IMR-90 (cell line): ENCODE measurements at places on chromosomes 4 and X. TPM values are rescaled to one million over a fixed set of nuclear protein-coding genes. Genes with fewer than 3 reads are reported as not detected.

The FGFR3 gene
- polyA plus RNA-seq, result 0.67 and 0.93 TPM in 2 replicates

The FAM149A gene
- 0.44 and 0.70 TPM in 2 replicates for polyA plus RNA-seq

The USP26 gene
- polyA plus RNA-seq, result not detected in 2 replicates

The PAGE1 gene
- not detected in 2 replicates for polyA plus RNA-seq

The TENT5D gene
- polyA plus RNA-seq, result not detected in 2 replicates

The SCOC gene
- 21.2 and 33.2 TPM in 2 replicates for polyA plus RNA-seq

The AVPR2 gene
- not detected in 2 replicates for polyA plus RNA-seq

The PNMA6F gene
- polyA plus RNA-seq, result not detected in 2 replicates

The DCAF4L1 gene
- 0.03 and 0.07 TPM in 2 replicates for polyA plus RNA-seq

The GPR119 gene
- not detected in 2 replicates for polyA plus RNA-seq

The ALPK1 gene
- polyA plus RNA-seq, result 2.8 and 3.3 TPM in 2 replicates

The C1GALT1C1 gene
- polyA plus RNA-seq, result 19.1 and 20.0 TPM in 2 replicates

The XAGE2 gene
- not detected in 2 replicates for polyA plus RNA-seq

The VEGFD gene
- 0.13 and 0.19 TPM in 2 replicates for polyA plus RNA-seq

The XK gene
- 0.02 and 0.03 TPM in 2 replicates for polyA plus RNA-seq

The AMBN gene
- not detected in 2 replicates for polyA plus RNA-seq

The CSAG3 gene
- not detected in 2 replicates for polyA plus RNA-seq

The ATP5ME gene
- polyA plus RNA-seq, result 603 and 663 TPM in 2 replicates

- peak; percentile 75 for DNase-seq
Observed at GRCh38 chr4:56757261-56757746, 64.2 kb downstream of the SPINK2 start.

GRCh38 chrX:13855689-13856450, 39.0 kb upstream of the GPM6B start:
- DNase-seq, result no peak

- no peak for DNase-seq
Observed at GRCh38 chrX:151538190-151539122, 25.0 kb upstream of the PASD1 start.

- DNase-seq, result peak; percentile 91
Observed at GRCh38 chr4:15598644-15599043, 56.5 kb downstream of the FBXL5 start.

DNA sequence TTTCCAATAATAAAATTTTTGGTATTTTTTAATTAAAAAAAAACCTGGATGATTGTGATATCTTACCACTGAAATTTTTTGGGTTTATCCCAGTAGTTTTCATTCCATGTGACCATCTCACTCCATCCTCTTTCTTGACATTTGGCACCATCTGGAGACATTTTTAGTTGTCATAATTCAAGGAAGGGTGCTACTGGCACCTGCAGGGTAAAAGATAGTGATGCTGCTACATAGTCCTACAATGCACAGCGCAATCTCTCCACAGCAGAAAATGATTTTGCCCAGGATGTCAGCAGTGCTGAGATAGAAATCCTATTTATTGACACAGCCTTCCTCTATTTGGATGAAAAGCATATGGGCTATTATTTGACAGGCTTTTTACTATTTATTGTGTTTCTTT, 79.3 kb downstream of the RBPJ start:
- DNase-seq, result no peak

DNA sequence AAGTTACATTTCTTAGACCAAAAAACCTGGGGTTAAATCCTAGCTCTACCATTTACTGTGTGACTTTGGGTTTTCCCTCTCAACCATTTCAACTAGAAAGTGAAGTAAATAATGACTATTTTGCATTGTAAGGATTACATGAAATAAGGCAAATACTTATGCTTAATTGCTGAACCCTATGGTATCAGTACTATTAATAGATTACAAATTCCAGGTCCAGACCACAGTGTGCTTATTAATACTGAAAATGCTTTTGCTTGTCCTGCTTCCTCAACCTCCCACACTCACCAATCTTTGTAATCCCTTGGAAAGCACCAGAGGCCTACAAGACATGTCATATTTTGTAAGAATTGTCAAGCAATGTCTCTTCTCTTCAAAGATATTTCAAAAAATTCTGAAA, 456.5 kb downstream of the SPOCK3 start:
- no peak for DNase-seq

DNA sequence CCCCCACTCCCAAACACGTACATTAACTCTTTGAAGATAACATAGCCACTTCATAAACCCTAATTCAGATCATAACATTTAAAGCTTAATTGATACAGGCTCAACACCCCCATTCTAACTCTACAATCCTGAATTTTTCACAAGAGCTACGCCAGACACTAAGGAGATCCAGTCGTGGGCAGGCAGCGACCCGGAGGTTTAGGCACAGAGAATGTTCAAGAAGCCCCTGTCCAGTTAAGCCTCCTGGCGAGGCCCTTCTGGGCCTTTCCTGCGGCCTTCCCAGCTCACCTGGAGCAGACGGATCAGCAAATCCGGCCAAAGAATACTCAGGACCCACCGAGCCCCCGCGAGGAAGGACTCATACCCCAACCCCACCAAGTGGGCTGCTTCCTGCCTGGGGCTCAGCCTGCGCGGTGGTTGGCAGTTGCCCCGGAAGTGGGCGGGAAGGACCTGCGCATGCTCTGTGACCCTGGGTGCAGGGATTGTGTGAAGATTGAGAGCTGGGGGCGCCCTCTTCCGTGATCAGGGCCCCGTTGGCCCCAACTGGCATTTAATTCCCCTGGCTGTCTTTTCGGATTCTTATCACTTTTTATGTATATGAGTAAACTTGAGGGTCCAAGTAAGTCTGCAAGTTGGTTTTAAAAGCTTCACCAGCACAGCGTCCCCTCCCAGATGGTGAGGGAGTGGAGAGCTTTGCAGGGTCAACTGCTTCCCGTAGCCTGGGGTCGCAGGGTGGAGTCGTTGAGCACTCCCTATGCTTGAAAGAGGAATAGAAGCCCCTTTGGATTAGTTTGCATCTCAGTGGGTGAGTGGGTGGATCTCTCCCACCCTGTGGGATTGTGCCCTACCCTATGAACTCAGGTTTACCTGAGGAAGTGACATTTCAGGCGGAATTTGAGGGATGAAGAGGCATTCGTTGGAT, at the start of gene TRIM61:
TSS of gene TRIM61 (minus strand) at position 415 of the 922 bp plus-strand sequence. CDS start 7,655 bp downstream, outside the sequence.
- DNase-seq, result peak; percentile 54

DNA sequence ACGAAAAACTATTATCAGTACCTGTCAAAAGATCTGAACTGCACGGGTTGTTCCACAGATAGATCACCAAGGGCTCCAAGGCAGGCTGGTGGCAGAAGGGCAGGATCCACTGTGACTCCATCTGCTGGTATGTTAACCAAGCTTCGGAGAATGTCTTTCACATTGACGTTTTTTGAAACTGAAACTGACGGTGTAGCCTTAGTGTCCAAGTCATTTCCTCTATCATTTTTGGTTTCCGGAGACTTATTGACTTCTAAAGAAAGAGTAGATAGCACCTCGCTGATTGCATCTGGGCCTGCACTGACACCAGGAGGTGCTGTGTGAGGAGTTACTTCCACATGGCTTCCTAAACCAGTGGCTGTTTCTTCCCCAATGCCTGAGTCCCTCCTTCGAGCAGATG, 186.9 kb downstream of the LRBA start:
- no peak for DNase-seq

GRCh38 chr4:8699479-8700145, 107.0 kb downstream of the CPZ start:
- no peak for DNase-seq

GRCh38 chrX:22015139-22015750, 16.9 kb upstream of the PHEX start:
- DNase-seq, result no peak

- no peak for DNase-seq
Observed at GRCh38 chr4:113008135-113008534, 41.3 kb upstream of the ANK2 start.

- no peak for DNase-seq
Observed at GRCh38 chr4:140085881-140086280, 68.1 kb downstream of the MAML3 start.

GRCh38 chr4:144565527-144566195, 80.3 kb upstream of the HHIP start:
- peak; percentile 76 for DNase-seq

GRCh38 chr4:105715692-105716278, 7.2 kb downstream of the GSTCD start:
- DNase-seq, result peak; percentile 45

- DNase-seq, result peak; percentile 89
Observed at GRCh38 chr4:10093801-10094552, 22.6 kb downstream of the WDR1 start.

GRCh38 chr4:139599076-139599475, 43.1 kb upstream of the SETD7 start:
- DNase-seq, result no peak

GRCh38 chr4:58962424-58962823, 1852.2 kb upstream of the IGFBP7 start:
- DNase-seq, result no peak

- DNase-seq, result peak; percentile 100
Observed at GRCh38 chr4:53688186-53688790, 97.0 kb upstream of the LNX1 start.

GRCh38 chr4:127120441-127121090, 512.2 kb upstream of the INTU start:
- DNase-seq, result peak; percentile 11

DNA sequence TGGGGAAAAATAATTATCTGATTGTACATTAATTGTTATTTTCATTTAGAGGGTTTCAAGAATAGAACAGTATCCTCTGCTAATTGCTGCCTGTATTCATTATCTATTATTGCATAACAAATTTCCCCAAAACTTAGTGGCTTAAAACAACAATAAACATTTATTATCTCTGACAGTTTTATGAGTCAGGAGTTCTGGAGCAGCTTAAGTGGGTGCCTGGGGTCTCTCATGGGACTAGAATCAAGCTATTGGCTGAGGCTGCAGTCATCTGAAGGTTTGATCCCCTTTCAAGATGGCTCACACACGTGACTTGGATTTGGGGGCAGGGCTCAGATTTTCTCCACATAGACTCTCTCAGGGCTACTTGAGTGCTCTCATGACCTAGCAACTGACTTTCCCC, 98.1 kb upstream of the JADE1 start:
- no peak for DNase-seq

- no peak for DNase-seq
Observed at GRCh38 chrX:118855681-118856310, 32.2 kb downstream of the ZCCHC12 start.

- DNase-seq, result no peak
Observed at GRCh38 chr4:42501624-42502401, 104.5 kb downstream of the SHISA3 start.

DNA sequence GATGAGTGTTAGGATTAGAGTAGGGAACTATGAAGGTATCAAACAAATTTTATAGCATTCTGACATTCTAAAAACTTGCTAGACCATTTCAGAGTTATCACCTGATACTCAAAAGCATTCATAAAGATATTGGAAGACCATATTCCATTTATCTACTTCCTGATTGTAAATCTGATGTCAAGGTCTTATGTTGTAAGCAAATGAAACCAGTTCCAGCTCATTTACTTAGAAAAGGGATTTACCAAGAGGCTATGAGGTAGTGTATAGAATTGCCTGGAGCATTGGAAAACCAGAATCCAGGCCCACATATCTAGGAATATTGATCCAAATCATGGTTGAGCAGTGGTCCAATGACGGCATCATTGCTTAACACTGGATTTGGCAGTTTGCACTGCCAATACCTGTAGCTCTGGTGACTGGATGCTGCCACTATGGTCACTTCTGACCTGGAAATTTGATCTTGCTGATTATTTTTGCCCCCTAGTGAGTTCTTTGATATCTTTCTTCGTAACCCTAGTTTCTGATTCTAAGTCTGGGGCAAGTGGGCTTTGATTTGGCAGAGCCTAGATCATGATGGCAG, 25.4 kb downstream of the ARFIP1 start:
- no peak for DNase-seq
